ENCODE measurements at places on chromosomes 3 and 15.

- DNase-seq: no peak
Measured at GRCh38 chr15:28246605-28247004, 75.4 kb downstream of the HERC2 start.

DNA sequence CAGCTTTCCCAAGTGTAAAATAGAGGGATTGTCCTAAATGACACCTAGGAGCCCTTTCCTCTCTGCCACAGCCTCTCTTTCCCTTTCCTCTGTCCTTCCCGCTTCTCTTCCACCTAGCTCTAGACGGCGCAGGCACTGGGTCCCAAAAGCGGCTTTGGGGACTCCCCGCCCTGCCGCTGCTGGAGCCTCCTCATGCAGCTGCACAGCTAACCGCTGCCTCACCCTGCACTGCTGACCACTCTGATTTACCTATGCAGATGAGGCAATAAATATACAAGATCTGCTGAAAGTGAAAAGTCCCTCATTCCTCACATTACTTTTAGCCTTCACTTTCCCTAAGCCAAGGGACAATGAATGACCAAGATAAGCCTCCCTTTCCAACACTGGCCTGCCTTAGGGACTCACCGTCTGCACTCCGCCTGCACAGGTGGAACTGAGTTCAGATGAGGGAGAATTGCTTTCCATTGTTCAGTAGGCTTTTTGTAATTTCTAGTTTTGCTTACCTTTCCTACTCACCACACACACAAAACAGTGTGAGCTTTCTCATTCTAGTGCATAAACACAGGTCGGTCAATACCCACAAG is 197.5 kb upstream of the BCL6 start:
- DNase-seq: no peak

DNA sequence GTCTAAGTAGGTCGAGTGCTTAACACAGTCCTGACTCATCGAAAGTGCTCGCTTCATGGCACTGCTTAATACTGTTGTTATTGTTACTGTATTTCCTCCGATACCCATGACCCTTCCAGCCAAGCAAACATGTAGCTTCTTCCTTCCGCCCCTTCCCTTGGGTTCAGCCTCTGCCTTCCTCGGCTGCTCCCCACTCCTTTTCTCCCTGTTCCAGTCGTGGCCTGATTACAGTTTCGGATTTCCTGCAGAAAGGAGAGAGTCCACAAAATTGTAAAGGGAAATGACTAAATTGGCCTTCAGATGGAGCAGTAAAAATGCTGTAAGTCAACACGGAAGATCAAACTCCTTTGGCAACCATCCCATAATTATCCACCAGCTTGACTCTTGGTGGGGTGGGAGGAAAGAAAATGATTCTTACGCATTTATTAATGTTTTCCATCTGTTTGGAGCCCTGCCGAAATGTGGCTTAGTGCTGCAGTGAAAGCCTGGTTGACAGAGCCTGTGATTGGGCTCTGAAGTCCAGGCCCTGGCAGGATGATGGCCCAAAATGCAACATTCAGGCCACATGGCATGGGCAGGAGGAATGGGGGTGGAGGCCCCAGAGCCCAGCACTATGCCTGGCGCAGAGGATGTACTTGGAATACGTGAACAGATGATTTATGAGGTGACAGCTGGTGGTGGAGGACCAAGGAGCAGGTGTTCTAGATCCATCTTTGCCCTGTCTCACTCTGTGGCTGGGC is 37.6 kb downstream of the FAM3D start:
- no peak for DNase-seq

GRCh38 chr3:23797491-23797890 is 8.3 kb upstream of the UBE2E1 start:
- no peak for DNase-seq

DNA sequence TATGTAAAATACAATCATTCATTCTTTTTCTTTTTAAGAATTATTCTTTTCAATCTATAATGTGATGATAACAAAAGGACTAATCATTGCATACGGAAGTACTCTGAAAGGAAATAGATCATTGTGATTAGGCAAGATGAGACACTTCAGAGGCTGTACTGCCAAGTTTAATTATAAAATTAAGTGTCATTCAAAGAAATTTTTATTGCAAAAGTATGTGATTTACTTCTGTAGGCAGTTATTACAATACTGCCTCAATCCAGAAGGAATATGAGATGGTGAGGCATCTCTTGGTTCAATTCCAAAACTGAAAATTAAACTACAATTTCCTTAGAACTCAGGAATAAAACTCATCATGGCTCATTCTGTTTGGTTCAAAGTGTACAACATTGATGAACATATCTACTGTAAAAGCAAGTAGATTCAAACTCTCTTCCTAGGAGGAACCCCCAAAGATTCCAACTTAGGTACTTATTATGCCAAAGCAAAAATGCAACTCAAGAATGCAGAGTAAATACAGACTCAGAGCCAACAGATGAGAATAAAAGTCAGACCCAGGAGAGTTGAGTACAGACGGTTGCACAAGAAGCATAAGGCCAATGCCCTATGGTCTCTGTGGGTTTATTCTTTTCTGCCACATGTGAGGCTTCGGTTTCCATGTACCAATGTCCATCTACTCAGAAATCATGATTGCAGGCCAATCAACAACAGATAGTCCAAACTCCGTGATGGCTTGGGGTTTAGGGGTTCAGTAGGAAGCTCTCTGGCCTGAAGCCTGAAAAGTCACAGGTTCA is 118.5 kb upstream of the WNT5A start:
- DNase-seq: no peak

GRCh38 chr15:90419738-90420406 is 31.8 kb downstream of the IQGAP1 start:
- no peak for DNase-seq

DNA sequence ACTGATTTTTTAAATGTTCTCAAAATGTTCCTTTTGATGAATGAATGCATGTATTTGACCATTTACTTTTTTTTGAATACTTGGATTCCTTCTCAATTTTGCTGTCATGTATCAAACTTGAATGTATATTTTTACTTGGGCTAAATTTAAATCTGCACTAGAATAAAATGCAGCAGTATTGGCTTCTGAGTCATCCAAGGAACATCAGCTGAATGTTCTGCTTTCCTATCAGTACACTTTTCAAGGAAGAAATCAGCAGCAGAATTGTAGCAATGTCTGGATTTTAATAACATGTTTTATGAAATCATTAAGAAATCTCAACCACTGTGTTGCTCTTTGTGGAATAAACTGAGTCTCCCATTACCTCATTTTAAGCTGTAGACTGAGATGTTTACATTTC is 57.0 kb upstream of the COL6A6 start:
- no peak for DNase-seq

- no peak for DNase-seq
Measured at GRCh38 chr15:69576035-69576526, 123.5 kb downstream of the RPLP1 start.

DNA sequence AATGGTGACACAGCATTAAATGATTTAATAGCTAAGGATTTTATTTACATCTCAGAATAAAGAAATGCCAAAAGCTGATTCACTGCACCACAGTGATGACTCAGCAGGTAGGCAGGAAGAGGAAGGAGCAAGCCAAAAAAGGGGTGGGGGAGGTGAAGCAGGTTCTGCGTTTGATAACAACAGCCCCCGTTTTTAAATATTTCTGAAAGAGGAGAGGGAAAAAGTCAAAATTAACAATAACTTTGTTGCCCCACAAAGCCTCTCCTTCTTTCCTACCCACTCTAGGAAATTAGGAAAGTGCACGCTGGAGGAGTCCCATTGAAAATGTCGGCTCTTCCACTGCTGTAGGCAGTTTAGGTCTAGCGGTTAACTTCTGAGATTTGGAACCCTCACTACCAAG is 9.9 kb upstream of the CCDC54 start:
- no peak for DNase-seq

DNA sequence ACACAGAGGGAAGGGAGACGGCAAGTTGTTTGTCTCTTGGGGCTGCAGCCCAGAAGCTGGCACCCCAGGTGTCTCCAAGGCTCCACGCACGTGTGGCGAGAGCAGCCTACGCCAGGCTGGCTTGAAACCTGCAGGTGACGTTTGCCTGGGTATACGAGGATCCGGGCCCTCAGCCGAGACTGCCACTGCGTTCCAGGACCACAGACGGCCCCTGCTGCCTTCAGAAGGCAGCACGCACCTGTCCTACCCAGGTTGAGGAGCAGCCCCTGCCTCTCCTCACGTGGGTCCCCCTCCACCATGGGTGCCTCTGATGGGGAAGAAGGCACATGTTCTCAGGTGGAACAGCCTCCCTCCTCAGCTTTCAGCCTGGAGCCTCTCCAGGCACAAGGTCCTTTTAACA is 75.3 kb upstream of the PRR20G start:
- DNase-seq: no peak

DNA sequence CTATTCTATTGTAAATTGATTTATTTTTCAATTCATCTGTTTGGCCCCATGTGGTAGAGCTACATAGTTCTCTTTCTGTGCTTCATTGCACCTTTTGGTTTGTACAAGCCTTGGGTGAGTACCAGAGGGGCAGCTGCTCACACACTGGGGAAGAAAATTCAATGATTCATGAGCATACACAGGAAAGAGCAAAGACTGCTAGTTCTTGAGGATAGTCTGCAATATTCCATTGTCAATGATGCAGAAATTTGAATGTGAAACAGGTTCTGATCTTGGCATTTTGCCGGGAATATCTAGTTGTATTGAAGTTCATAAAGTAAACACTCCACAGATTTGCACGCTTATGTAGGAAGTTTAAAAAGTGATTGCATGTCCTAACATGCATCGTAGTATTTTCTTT is 304.6 kb downstream of the NAALADL2 start:
- no peak for DNase-seq

GRCh38 chr3:195405651-195406050 is 37.2 kb downstream of the ACAP2 start:
- DNase-seq: no peak

DNA sequence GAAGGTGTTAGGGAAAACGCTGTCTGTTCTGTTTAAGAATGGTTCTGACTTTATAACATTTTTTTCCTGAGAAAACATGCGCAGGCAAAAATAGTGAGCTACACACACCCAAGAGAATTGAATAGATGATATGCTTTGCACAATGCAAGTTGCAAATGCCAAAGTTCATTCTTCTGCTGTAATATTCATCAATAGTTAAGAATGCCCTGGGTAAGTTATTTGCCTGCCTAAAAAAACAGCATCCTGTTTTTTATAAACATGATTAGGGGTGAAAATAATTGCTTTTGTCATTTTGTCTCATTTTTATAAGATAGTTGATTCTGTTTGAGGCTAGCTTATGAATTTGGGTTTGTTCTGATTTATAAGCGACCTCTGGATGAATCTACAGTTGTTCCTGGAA is 99.4 kb downstream of the DTWD1 start:
- DNase-seq: no peak

- DNase-seq: peak; percentile 43
Measured at GRCh38 chr3:18351823-18352744, 73.1 kb downstream of the SATB1 start.

- DNase-seq: no peak
Measured at GRCh38 chr3:56251343-56251945, 216.8 kb downstream of the ERC2 start.

DNA sequence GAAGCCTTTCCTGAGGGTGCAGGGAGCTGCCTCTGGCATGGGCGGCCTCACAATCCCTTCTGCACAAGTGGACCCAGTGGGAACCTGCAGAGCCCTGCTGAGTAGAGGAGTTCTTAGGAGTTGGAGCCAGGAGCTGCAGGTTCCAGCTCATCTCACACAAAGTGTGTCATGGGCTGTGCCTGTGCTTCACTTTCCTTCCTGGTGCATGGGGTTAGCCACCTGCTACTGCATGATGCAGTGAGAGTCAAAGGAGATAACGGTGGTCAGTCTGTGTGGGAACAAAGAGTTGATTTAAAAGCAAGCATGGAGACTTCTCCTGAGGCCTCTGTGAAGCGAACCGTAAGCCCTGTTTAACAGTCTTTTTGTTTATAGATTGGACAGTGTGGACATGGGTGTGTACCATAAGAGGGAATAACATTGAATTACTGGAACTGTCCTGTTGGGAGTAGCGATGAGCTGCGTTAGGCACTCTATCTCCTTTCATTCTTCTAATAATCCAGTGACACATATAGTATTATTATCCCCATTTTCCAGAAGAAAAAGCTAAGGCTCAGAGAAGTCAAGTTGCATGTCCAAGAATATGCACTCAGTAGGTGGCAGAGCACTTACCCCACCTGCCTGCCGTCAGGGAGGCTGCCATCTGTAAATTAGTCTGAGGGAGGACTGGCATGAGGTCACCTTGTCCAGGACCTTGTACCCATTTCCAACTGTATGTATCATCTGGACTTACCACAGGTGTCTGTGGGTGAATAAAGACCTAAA is 68.7 kb upstream of the PRR23C start:
- no peak for DNase-seq

- no peak for DNase-seq
Measured at GRCh38 chr3:21944251-21944650, 193.2 kb upstream of the ZNF385D start.

GRCh38 chr15:94026458-94027304 is 204.7 kb upstream of the MCTP2 start:
- no peak for DNase-seq

DNA sequence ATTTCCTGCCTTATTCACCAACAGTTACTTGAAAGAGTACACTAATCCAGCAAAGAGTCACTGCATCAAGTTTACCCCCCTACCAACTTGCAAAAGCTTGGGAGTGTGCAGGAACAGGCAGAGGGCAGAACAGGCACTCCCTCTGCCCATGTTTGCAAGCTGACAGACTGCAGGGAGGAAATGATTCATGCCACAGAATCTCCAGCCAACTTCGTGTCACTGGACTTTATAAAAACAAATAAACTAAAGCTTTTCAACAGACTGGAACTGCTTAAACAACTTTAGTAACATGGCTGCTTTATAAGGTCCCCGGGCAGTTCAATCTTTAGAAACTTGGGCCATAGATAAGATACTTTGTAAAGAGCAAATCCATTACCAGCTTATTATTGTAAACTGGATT is 129.5 kb downstream of the THRB start:
- no peak for DNase-seq

- DNase-seq: no peak
Measured at GRCh38 chr3:195005251-195005620, 265.7 kb downstream of the XXYLT1 start.

- DNase-seq: no peak
Measured at GRCh38 chr15:95816591-95816990, 513.9 kb upstream of the NR2F2 start.

- DNase-seq: no peak
Measured at GRCh38 chr3:194318511-194319161, 32.5 kb downstream of the CPN2 start.

- no peak for DNase-seq
Measured at GRCh38 chr3:64898941-64899340, 211.1 kb upstream of the ADAMTS9 start.

- DNase-seq: no peak
Measured at GRCh38 chr3:124273651-124274050, 281.7 kb upstream of the ROPN1 start.

- DNase-seq: no peak
Measured at GRCh38 chr15:87761736-87762509, 494.6 kb downstream of the NTRK3 start.

All from NCI-H1436 treated with DMSO at 0.1 percent for 48 hours (cell line).